ENCODE measurements at places on chromosomes 1 and 21.

DNA sequence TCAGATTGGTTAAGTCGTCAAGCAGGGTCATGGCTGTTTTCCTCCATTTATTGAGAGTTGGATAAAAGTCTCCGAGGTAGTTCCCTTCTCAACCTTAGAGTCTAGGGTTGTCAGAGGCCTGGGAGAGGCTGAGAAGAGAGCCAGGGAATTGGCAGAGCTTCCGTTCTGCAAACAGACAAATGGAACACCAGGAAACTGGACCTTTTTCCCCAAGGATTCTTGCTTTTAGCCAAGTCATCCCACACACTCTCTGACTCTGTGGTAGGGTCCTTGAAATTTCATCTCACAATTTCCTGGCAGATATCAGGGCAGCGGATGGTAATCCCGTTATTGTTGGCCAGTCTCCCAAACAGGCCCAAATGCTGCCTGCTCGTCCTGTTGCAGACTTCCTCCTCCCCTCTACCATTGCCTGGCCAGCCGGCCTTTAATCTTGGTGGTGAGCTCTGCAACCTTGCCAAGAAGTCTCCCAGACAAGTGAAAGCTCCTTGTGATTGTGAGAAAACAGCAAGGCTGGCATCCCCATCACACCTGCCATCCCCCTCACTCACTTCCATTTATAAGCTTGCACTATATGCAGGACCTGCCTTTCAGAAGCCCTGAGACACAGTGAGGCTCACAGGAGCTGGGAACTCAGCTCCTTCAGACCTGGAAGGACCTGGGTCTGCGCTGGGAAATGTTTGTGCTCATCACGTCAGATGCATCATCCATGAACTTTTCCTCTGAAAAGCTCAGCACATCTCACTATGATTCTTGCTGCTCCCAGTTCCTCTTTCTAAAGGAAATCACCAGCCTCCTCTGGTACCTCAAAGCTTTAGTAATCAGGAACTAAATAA is 13.7 kb upstream of the SRP9 start:
- DNase-seq: no peak

- DNase-seq: no peak
Measured at GRCh38 chr1:74005533-74005932, 192.4 kb downstream of the LRRIQ3 start.

- no peak for DNase-seq
Measured at GRCh38 chr1:209611771-209612570, 28.5 kb downstream of the CAMK1G start.

DNA sequence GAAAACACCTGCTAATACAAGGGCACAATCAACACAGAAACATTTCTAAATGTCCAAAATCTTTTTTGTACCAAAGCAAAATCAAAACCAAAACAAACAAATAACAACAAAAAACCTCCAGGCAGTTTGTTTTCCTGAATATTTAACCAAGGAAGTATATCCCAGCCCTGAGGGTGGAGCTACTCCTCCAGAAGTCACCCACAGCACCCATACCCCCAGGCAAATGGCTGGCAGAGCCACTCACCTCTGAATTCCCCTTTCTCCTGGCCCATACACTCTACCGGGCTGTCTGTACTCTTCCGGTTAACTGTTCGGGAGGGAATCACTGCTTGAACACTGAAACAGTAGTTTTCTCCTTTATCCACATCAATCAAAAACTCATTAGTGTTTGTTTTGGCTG is 9.5 kb downstream of the F3 start:
- no peak for DNase-seq

GRCh38 chr21:42716074-42716473 is 62.7 kb downstream of the PDE9A start:
- DNase-seq: no peak

GRCh38 chr1:177142791-177143271 is 21.7 kb downstream of the ASTN1 start:
- no peak for DNase-seq

GRCh38 chr21:25867061-25867460 is 132.3 kb downstream of the GABPA start:
- DNase-seq: no peak

GRCh38 chr1:33640114-33640660 is 167.7 kb downstream of the ZSCAN20 start:
- no peak for DNase-seq

- DNase-seq: no peak
Measured at GRCh38 chr1:150311762-150312161, 9.6 kb upstream of the PRPF3 start.

- no peak for DNase-seq
Measured at GRCh38 chr1:102834688-102835320, 273.5 kb downstream of the COL11A1 start.

DNA sequence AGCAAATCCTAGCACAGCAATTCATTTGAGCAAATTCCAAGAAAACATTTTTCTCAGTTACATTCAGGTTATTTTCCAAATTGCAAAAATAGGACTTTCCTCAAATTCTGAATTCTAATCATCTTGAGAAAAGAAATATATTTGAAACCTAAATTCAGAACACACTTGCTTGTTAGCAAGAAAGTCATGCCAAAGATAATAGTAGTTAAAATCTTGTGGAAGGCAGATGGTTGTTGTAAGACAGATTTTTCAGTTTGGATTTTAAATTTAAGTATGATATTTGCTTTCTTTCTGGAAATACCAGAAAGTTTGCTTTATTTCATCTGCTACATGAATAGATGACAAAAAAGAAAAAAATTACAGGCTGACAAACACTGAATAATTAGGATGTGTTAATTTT is 29.1 kb downstream of the SNX7 start:
- no peak for DNase-seq

GRCh38 chr1:213931836-213932235 is 55.9 kb upstream of the PROX1 start:
- no peak for DNase-seq

- DNase-seq: no peak
Measured at GRCh38 chr1:51679435-51679834, 62.5 kb downstream of the OSBPL9 start.

- no peak for DNase-seq
Measured at GRCh38 chr1:66253330-66253921, 280.5 kb upstream of the SGIP1 start.

DNA sequence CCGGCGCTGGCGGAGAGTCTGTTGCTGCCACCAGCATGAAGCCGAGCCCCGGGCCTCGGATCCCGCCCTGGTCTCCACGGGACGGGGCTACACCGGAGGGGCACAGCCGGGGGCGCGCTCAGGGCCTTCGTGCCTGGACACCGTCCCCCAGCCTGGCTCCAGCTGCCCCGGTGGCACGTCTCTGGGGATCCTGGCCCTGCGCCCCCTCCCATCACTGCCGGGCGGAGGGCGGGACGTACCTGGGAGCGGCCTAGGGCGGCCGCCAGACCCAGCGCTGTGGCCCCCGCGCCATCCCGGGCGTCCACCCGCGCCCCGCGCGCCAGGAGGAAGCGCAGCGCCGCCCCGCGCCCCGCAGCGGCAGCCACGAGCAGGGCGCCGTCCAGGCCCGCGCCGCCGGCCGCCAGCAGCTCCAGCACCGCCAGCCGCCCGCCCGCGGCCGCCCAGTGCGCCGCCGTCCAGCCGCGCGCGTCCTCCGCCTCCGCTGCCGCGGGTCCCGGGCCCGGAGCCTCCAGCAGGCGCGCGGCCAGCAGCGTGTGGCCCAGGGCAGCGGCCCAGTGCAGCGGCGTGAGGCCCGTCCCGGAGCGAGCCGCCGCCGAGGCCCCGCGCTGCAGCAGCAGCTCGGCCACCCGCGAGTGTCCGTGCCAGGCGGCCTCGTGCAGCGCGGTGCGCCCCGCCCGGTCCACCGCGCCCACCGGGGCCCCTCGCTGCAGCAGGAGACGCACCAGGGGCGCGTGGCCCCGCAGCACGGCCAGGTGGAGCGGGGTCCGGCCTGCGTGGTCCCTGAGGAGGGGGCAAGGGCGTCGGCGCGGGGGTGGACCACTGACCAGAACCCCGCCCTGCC is 1.0 kb downstream of the ANKRD65 start:
- no peak for DNase-seq

GRCh38 chr1:26570287-26570686 is 40.7 kb downstream of the RPS6KA1 start:
- DNase-seq: no peak

- no peak for DNase-seq
Measured at GRCh38 chr1:231248778-231249177, 7.8 kb downstream of the GNPAT start.

GRCh38 chr1:24925963-24926362 is 4.1 kb downstream of the RUNX3 start:
- no peak for DNase-seq

DNA sequence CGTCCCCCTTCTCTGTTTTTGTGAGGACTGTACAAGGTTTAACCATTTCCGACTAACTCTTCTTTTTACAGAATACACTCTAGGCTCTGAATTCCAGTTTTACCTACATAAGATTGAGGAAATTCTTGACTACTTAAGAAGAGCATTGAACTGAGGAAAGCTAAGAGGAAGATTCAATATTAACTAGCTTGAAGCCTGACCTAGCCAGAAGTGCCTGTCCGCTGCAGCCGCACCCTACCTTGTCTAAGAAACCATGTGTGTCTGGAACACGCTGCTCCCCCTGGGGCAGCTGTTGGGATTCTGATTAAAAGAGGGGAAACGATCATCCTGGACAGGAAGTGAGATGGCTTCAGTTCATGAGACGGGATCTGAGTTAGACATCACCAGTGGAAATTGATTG is 28.9 kb downstream of the CA6 start:
- DNase-seq: no peak

GRCh38 chr1:51415963-51416362 is 85.6 kb upstream of the TTC39A start:
- no peak for DNase-seq

GRCh38 chr1:39970274-39970673 is 15.3 kb downstream of the MFSD2A start:
- no peak for DNase-seq

GRCh38 chr1:225652729-225653462 is at the start of gene ENAH:
TSS of gene ENAH (minus strand) at chr1:225653123. CDS start at chr1:225652690, 433 bp downstream.
- no peak for DNase-seq

DNA sequence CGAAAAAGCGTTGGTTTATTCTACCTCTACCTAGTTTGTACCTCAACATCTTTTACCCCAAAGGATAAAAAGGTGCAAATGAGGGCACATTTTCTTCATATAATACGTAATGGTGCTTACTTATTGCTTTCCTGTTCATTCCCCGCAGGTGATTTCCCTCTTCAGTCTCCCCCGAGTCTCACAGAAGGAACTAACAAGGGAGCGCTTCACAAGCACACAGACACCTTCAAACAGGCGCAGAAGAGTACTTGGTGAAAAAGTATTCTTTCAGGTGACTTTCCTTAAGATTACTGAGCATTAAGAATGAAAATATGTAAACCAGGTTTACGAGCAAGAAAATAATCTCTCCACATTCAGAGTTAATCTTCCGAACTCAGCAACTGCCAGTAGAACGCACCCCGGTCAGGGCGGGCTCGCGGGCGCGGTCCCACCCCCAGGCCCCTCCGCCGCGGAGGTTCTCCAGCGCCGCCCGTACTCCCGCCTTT is 511 bp upstream of the RABGAP1L start:
- DNase-seq: no peak

- DNase-seq: no peak
Measured at GRCh38 chr1:72547412-72547811, 265.1 kb upstream of the NEGR1 start.

DNA sequence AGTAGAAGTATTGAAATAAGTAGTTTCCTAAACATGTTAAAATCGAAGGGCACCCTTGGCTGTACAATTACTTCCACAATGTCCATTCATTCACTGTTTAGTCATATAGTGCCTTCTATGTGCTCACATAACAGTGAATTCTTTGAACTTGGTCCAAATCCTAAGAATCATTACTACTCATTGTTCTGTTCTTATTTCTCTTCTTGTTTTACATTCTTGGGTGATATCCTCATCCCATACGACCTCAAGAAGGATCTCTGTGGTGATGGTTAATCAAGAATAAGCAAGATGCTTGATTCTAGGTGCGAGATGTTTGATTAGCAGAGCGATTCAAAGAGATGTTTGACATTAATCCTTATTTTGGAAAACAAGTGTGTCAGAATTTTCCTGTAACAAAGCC is 667.4 kb upstream of the ZP4 start:
- DNase-seq: no peak

DNA sequence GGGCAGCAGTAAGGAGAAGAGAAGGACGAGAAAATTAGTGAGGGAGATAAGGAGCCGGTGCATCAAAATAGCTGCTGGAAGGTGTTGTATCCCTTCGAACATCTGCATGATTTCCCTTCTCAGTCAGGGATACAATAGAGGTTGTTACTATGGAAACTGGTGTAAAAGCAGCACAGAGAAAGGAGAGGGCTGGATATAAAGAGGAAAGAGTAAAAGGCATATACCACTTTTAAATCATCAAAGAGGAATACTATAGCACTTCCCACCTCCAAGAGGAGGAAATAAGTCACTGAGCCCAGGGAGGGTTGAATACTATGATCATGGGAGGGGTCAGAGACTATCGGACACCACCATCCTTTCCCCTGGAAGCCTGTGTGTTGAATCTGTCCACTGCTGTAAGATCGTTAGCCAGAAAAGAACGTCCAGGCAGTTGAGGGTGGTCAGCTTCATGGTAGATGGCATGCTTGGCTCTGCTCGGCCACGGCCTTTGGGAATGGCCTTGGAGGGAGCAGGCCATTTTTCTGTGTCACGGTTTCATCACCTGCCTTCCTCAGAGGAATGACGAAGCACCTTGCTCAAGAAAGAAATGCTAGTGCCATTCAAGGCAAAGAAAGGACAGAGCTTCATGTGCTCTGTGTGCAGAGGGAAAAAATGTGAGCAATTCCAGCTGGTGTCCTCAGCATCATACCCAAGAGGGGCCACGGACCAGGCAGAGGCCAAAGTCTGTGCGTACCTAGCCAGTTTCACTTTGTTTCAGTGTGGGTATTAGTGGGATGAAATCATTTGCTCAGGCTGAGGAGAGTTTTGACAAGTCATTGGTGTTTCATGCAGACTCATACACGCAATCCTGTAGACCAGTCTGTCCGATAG is 64.2 kb downstream of the IRF2BP2 start:
- DNase-seq: no peak

DNA sequence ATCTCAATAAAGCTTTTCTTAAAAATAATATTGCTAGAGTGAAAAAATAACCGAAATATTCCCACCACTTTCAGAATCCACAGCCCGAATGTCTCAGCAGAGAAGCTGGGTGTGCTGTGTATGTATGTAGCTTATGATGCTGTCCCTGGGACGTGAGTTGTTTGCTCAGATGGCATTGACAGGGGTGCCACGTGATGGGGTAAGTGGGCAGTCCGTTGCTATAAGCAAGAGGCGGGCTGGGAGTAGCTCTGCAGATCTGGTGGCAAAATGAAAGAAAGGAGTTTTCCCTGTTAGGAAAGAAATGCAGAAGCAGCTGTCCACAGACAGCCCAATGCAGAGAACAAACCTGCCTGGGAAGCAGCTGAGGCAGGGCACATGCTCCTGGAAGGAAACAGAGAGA is 3.8 kb upstream of the FAM20B start:
- no peak for DNase-seq
